ENCODE measurements at places on chromosomes 7 and 10.

DNA sequence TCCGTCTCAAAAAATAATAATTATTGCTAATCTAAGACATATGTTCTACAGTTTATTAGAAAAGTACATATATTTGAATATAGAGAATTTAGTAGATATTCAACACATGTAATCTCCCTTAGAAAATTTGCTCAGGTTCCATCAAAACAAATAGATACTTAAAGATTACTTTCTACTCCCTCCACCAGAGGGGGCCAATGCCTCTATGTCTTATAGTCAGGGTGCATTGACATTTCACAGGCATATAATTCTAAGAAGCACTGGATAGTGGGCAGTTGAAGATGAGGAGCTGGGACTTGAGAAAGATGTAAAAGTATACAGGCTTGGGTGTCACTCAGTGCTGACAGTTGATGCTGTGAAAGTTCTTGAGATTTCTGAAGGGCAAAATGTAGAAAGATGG is 301.6 kb upstream of the HPS1 start:
- DNase-seq = peak; percentile 28

DNA sequence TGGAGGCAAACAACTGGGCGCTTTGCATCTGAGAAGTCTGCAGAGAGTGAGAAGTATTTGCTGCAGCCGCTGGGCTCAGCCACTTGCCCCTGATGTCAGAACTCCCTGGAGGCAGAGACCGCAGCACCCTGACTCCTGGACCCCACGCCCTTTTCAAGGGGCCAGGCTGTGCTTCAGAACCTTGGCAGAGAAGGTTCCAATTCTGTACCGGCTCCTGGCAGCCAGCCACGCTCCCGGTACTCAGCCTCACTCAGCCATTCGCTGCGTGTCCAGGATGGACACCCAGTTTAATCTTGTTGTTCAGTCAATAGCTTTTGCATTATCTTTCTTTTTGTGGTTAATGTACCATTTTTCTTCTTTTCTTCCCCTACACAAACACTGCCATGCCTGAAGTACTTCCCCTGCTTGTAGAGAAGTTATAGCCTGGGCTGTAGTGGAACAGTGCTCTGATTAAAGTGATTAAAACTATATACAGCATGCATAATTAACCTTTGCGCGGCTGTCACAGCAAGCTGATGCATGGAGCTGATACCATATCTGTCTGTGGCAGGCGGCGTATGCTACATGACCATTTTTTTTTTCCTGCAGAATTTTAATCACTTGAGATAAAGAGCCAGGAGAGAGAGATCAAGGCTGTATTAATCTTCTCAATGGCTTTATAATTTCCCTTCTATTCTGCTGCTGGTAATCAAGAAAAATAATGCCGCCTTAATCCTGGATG is 578.5 kb downstream of the SDK1 start:
- no peak for DNase-seq

GRCh38 chr7:66522518-66522917 is 106.2 kb upstream of the KCTD7 start:
- no peak for DNase-seq

GRCh38 chr10:75649466-75649865 is 218.0 kb downstream of the LRMDA start:
- no peak for DNase-seq

All from fibroblast of skin of right quadriceps (primary cell).